Suppressor macrophage treated with lipopolysaccharide for 4 hours (primary cell): ENCODE measurements at places on chromosomes 7 and 10.

DNA sequence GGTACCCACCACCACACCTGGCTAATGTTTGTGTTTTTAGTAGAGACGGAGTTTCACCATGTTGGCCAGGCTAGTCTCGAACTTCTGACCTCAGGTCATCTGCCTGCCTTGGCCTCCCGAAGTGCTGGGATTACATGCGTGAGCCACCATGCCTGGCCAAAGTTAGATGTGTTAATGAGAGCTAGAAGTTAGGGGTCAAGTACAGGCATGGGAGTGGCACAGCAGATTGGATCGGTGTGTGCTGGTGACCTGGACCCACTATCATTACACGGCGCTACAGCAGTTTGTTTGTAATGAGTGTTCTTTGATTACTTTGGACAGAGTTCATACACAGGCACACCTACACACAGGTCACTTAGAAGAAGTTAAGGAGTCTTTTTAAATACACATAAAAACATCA is 36.7 kb downstream of the DNAJB6 start:
- no peak for DNase-seq

GRCh38 chr7:45689011-45689796 is 115.0 kb downstream of the ADCY1 start:
- DNase-seq, result no peak

DNA sequence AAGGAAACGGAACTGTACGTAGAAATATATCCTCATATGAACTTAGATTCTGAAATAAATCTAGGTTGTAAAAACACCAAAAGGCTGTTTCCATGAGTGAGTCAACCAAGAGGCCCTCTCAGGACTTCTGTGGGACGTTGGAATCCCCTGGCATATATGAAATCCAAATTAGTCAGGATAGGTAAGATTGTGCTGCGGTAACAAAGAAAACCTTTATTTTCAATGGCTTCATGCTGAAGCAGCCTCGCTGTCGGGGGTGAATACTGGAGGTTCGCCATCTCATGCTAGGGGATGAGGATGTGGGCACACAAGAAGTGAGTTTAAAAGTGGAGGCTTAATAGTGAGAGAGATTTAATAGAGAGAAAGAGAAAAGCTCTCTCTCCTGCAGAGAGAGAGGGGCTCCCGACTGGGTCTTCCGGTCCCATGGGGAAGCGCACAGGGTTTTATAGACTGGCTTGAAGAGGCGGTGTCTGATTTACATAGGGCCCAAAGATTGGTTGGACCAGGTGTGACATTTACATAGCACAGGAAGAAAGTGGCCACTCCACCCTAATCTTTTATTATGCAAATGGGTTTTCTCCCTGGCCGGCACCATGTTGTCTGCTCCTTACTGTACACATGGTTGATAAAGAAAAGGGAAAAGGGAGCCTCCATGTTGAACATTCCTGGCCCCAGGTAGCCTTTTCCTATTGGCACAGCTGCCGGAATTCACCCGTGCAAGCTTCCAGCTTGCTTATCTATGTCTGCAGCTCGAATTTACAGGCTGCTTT is 52.3 kb upstream of the SEPHS1 start:
- DNase-seq, result no peak

GRCh38 chr7:16055263-16055976 is 365.9 kb downstream of the CRPPA start:
- peak; percentile 80 for DNase-seq

DNA sequence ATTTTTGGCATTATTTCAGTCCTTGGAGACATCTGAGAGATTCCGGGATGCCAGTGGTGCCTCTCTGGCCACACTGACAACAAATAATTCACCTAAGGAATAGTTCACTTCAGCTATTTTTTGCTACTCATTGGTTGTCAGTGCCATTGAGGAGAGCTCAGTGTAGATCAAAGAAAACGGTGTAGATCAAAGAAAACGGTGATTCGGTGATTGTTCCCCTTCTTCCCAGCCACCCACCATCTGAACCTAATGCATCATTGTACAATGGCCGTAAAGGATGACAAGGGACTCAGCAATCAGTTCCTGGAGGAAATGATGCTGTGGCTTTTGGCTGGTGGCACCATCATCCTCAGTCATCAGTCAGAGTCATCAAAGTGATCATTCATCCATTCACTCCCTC is 80.6 kb downstream of the PTPRZ1 start:
- no peak for DNase-seq

DNA sequence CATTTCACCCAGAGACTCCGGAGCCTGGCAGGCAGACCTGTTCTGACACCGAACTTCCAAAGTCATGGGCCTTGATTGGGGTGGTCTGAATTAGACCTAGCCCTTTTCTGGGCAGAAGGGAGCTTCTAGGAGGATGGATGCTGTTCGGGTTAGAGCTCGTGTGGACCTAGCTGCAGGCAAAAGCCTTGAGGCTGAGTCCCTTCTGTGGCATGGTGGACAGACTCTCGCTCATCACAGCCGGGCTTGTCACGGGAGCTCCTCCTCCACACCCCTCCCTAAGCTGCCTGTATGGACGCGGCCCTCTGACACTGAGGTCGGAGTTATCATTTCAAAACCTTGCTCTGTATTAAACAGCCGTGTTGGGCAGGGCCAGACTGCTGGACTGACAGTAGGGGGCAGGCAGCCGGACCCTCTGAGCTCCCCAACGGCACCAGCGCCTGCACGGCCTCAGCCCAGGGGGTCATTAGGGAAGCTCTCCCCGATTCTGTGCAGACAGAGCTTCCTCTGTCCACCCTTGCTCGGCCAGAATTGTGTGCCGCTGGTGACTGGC is 2.2 kb downstream of the IRF5 start:
- DNase-seq, result peak; percentile 79

- peak; percentile 9 for DNase-seq
These were observed 968 bp downstream of the NOLC1 start for GRCh38 chr10:102153093-102153620.

DNA sequence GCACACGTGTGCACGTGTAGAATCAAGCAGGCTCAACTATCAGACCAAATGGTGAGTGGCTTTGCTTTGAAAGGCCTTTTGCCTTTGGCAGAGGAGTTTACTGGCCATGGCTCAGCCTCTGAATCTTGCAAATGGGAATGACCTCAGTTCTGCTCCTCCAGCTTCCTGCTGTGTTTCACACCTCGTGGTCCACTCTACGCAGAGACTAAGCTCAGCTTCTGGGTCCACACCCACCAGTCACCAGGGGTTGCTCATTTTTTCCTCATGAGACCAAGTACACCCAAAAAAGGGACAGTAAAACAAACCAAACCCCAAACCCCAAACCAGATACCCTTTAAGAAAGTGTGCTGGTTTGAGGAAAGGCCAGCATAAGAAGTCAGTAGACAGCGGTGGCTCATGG is 236.4 kb downstream of the DNAJB6 start:
- DNase-seq, result no peak
